ENCODE measurements at places on chromosomes 13 and 19.

- DNase-seq: no peak
These were observed 133.4 kb upstream of the FNDC3A start for GRCh38 chr13:48842316-48842715.

GRCh38 chr19:11694533-11695439 is 44.0 kb downstream of the ZNF823 start:
- DNase-seq: peak; percentile 96

DNA sequence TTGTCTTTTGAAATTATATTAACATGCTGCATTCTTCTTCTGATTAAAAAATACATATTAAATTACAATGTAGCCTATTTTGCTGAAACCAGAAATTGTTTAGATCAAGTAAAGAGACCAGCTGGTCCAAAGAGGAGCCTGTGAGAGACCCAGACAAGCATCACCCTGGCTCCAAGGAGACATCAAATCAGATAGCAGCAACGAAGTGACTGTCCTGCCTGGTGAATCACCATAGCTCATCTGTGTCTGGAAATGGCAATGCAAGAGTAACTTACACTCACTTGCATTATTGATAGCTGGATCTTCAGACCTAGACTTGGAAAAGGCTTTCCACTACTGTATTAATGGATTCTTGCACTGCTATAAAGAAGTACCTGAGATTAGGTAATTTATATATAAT is 169.1 kb downstream of the KCTD12 start:
- no peak for DNase-seq

DNA sequence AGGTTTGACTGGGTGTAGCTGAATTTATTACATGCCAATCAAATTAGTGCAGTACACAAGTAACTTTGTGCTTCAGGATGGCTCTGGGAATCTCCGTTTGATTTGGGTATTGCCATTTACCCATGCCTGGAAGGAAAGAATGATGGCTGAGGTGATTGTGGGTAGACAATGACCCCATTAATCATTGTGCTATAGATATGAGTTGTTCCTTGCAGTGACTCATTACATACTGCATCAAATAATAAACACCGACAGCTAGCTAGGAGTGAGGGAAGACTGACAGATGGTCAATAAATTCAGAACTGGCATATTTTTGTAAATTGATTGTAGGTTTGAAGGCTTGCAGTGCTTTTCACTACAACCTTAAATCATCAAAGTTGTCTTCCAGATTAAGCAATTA is 1069.5 kb downstream of the DIAPH3 start:
- DNase-seq: no peak

- DNase-seq: peak; percentile 46
These were observed 203.1 kb upstream of the EDNRB start for GRCh38 chr13:78121459-78122348.

GRCh38 chr19:13121551-13122274 is 3.6 kb downstream of the NACC1 start:
- peak; percentile 36 for DNase-seq

GRCh38 chr13:40337651-40338050 is 328.8 kb downstream of the FOXO1 start:
- no peak for DNase-seq

Measured in activated CD4-positive, alpha-beta T cell treated with anti-CD3 and anti-CD28 coated beads for 36 hours (primary cell).